Calu3 (cell line): ENCODE measurements at places on chromosomes 6 and 20. TPM values are rescaled to one million over a fixed set of nuclear protein-coding genes. Genes with fewer than 3 reads are reported as not detected.

GRCh38 chr6:157430834-157431233 lies 49.8 kb downstream of the ZDHHC14 start:
- H3K27ac ChIP-seq = no peak overlapping the region

GRCh38 chr20:34222208-34222607 lies 19.0 kb upstream of the ASIP start:
- H3K27ac ChIP-seq = no peak overlapping the region
- no peak for DNase-seq
- no peaks in the 10 kb centered on the region for H3K4me1 ChIP-seq
- no peaks in the 10 kb centered on the region for H3K27me3 ChIP-seq

DNA sequence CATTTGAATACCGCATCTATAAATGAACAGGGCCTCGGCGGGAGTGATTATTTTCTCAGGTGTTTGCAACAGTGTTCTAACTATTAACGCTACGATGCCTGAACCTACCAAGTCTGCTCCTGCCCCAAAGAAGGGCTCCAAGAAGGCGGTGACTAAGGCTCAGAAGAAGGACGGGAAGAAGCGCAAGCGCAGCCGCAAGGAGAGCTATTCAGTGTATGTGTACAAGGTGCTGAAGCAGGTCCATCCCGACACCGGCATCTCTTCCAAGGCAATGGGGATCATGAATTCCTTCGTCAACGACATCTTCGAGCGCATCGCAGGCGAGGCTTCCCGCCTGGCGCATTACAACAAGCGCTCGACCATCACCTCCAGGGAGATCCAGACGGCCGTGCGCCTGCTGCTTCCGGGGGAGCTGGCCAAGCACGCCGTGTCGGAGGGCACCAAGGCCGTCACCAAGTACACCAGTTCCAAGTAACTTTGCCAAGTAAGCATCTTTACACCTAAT lies 70.9 kb downstream of the HFE start:
- peaks cover 17% of the 10 kb centered on the region for H3K27me3 ChIP-seq
- H3K4me1 ChIP-seq = peaks cover 45% of the 10 kb centered on the region
- peak overlapping the region; percentile 85 for H3K4me3 ChIP-seq
- peak overlapping the region; percentile 100 for H3K27ac ChIP-seq

DNA sequence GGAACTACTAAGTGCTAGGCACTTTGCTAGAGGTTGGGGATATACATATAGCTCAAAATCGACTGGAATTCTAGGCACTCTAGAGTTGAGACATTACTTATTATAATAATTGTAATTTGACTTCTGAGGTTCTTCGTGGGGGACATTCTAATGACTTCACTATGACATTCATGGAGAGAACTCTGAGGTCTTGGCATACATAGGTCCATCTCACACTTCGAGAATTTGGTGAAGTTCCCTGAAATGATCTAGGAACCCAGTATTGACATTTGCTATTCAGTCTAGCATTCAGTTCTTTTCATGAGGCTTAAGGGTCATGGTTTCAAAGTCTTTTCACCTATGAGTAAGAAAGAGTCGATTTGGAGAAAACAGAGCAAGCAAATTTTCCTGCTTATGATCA lies 446.6 kb upstream of the JAG1 start:
- H3K36me3 ChIP-seq = no peaks in the 10 kb centered on the region
- H3K4me1 ChIP-seq = no peaks in the 10 kb centered on the region
- H3K27ac ChIP-seq = no peak overlapping the region
- no peak for DNase-seq

Gene ZNF343
- total RNA-seq = 6.5 and 6.8 TPM in 2 replicates

Gene PPP1R3G
- 0.07 and 0.20 TPM in 2 replicates for total RNA-seq
